A673 (cell line): ENCODE measurements at places on chromosomes 16 and 17. TPM values are rescaled to one million over a fixed set of nuclear protein-coding genes. Genes with fewer than 3 reads are reported as not detected.

Gene NTN1
- total RNA-seq, result 4.3 TPM in 2 replicates

Gene CRHR1
- total RNA-seq, result not detected in 2 replicates

Gene ASPA
- total RNA-seq, result not detected in 2 replicates

Gene SYNGR3
- total RNA-seq, result 1.4 and 2.3 TPM in 2 replicates

Gene NPIPB6
- total RNA-seq, result 1.6 and 2.6 TPM in 2 replicates

Gene C16orf86
- total RNA-seq, result not detected in 2 replicates

Gene NKIRAS2
- 25.4 and 28.7 TPM in 2 replicates for total RNA-seq

Gene HSPB9
- not detected in 2 replicates for total RNA-seq
